ENCODE measurements at places on chromosomes 2 and 18. TPM values are rescaled to one million over a fixed set of nuclear protein-coding genes. Genes with fewer than 3 reads are reported as not detected.

The INPP1 gene
- total RNA-seq: 37.7 TPM

The CCDC102B gene
- total RNA-seq: 4.5 TPM

The OR6B3 gene
- not detected for total RNA-seq

The CHRND gene
- not detected for total RNA-seq

The SRSF7 gene
- 113 TPM for total RNA-seq

The IL36RN gene
- not detected for total RNA-seq

The PTGR3 gene
- total RNA-seq: 57.1 TPM

Measured in mucosa of descending colon (tissue), 3 donors.